ENCODE measurements at places on chromosomes 5 and 9. TPM values are rescaled to one million over a fixed set of nuclear protein-coding genes. Genes with fewer than 3 reads are reported as not detected.

DNA sequence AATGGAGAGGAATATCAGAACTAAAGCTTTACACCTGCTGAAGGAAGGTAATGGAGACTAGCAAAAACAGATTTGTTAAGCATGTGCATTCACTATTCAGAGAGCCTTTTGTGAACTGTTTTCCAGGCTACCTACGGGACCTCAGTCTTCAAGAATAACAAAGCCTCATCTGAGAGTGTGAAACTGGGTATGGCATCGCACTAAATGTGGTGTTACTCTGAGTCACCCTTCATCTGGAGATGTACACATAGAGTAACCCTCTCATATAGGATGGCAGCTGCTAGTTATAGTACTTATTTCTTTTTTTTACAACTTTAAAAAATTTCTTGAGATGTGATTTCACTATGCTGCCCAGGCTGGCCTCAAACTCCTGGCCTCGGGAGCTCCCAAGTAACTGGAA, 306.8 kb downstream of the ZNF608 start:
- no peak for DNase-seq

- no peak for DNase-seq
These were observed 8.0 kb upstream of the REEP5 start for GRCh38 chr5:112930082-112930344.

DNA sequence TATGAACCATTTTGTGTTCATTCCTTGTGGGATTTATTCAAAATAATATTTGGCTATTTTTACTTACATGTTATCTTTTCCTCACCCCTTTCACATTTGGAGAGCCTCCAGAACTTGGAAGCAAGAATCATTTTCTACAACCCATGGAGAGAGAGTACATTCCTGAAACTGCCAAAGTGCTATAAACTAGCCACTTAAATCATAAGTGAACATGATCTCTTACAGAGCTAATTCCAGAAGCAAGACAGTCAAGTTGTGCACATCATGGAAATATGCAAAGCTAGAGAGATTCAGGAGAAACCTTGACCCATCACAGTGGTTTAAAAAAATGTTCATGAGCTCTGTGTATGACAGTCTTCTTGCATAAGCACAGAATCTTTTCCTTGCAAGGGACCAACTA, 883.6 kb upstream of the C9orf72 start:
- DNase-seq = no peak

DNA sequence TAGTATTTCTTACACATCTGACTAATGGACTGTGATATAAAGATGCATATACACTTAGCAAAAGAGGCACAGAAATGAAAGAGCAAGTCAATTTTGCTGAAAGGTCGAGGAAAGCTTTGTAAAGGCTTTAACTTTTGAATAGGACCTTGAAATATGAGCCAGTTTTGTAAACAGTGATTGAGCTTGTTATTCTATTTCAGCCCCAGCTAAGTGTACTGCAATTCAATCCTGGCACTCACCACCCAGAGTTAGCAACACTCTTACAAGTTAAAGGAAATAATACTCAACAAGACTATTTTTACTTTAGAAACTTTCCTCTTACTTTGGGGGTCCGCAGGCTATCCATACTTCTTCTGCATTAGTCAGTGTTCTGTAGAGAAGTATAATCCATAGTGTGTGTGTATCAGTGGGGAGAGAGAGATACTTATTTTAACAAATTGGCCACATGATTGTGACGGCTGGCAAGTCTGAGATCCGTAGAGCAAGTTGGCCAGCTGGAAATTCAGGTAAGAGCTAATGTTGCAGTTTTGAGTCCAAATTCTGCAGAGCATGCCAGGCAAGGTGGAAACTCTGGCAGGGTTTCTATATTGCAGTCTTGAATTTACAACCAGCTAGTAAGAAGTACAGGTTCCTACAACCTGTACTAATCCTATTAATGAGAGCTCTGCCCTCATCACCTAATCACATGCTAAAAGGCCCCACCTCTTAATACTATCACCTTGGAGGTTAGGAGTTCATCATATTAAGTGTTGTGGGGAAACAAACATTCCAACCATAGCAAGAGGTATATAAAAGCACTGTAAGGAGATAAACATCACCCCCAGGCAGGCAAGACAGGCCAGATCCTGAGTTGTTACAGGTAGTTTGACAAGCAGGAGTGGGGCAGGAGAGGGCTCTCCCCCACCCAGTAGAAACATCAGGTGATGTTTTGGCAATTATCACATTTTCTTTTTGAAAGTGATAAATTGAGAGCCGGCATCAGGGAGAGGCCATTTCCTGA, 33.6 kb downstream of the IL7R start:
- DNase-seq = no peak

DNA sequence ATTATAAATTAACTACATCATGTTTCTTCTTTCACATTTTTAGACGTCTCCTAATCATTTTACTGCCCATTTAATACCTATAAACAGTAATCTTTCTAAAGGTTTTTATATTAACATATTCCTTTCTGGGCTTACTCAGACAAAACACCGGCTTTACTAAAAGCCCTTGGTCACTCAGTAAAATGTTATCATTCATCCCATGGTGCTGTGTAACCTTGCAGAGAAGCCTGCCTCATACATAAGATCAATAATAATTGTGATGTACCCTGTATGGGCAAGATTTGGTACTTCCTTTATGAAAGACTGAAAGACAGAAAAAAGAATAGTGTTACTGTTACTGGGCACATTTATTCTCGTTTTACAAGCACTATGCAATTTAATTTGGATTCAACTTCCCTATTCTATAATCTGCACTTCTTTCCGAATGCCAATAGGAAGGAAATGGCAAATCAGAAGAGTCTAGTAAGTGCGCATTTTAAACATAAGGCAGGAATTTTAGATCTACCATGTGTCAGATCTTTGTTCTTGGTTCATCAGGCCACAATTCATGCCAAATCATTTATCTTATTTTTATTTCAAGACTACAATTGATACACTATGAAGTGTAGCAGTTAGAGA, 522.2 kb downstream of the CSNK1G3 start:
- no peak for DNase-seq

- DNase-seq = no peak
These were observed 75.9 kb downstream of the COL27A1 start for GRCh38 chr9:114231273-114231672.

DNA sequence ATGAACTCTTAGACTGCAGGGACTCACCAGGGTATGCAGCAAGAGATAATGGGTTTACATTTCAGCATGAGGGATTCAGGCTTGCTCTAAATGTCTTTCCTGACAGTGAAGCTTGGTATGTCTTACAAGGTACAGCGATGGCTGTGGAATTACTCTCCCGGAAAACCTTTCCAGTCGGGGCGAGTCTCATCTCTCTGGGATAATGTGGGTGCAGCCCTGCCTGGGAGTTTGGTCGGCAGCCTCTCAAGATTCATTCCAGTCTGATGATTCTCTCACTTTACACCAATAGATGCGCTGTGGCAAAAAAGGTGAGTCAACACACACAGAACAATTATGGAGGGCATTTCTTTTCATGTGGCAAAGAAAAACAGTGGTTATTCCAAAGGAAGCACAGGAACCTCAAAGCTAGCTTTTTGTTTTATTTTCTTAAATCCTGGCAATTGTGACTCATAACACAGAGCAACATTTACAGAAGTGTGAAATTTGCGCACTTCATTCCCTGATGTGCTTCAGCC, 190.3 kb downstream of the DCP2 start:
- no peak for DNase-seq

- no peak for DNase-seq
These were observed 24.7 kb downstream of the TSC1 start for GRCh38 chr9:132919614-132920268.

DNA sequence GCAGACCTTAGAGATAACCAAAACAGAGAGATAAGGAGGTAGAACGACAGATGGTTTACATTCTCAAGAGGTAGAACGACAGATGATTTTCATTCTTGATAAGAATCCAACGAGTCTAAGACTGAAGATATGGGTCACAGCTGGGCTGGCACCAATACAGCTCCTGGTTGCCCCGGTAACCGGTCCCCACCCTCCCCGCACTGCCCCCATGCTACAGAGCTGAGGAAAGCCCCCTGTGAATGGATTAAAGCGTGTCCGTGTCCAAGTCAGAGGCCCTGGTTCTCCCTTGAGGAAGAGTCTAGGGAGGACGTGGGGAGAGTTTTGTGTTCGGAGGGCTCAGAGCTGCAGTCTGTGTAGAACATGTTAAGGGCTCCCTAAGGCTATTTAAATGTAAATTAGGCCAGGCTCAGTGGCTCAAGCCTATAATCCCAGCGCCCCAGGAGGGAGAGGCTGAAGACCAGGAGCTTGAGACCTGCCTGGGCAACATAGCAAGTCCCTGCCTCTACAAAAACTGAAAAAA, 8.1 kb downstream of the IDNK start:
- DNase-seq = peak; percentile 52

GRCh38 chr5:124468671-124469411, 277.6 kb downstream of the ZNF608 start:
- no peak for DNase-seq

- peak; percentile 29 for DNase-seq
These were observed 330.7 kb downstream of the PDE4D start for GRCh38 chr5:59562756-59563389.

DNA sequence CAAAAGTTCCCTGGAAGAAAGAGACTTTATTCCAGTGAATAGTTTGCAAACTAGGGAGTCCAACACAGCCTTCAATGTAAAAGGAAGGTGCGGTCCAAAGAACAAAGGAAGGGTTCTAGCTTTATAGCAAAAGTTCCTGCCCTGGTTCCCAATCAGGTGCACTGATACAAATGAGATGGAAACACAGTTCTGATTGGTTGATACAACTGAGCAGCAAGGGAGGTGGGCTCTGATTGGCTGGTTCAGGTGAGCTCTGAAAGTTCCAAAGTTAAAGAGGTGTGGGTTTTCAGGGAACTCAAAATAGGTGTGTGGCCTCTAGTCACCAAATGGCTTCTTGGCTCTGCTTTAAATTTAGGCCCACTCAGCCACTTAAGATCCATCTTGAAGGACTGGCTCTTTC, 43.1 kb downstream of the P4HA2 start:
- no peak for DNase-seq

DNA sequence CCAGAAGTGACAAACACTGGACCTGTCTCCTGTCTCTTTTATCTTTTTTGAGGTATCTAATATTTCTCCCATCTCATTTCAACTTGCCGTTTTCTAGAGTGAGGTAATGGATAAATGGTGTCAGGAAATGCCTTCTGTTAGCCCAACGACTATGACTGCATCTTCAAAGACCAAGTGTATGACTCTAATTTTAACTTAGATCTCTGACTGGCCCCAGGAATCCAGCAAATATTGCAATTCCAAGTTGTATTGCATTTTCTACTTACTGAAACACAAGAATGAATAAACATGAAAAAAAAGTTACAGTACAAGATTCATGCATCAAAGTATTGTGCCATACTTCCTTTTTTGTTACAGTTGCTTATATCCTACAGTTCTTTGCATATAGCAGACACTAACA, 26.3 kb downstream of the SLC28A3 start:
- DNase-seq = no peak

- DNase-seq = no peak
These were observed 18.1 kb upstream of the SCAI start for GRCh38 chr9:125161284-125161918.

DNA sequence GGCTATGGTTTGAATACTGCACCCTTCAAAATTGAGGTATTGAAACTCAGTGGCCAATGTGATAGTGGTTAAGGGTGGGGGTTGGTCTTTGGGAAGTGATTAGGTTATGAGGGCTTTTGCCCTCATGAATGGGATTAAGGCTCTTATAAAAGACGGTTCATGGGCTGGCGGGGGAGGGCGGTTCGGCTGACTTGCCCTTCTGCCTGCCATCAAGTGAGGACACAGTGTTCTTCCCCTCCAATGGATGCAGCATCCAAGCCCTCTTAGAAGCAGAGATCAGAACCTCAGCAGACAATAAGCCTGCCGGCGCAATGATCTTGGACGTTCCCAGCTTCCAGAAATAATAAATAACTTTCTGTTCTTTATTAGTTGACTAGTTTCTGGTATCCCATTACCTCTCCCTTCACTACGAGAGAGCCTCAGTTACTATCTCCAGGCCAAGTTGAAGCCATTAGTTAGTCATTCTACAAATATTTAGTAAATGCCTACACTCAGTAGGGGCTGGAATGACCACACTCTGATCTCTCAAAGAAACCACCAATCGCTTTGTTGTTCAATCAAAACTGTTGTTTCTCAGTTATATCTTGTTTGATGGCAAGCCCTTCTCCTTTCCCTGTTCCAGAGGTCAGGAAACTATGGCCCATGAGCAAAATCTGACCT, 219.3 kb downstream of the TSSK1B start:
- no peak for DNase-seq

- no peak for DNase-seq
These were observed 150.7 kb downstream of the ICE1 start for GRCh38 chr5:5572976-5573797.

DNA sequence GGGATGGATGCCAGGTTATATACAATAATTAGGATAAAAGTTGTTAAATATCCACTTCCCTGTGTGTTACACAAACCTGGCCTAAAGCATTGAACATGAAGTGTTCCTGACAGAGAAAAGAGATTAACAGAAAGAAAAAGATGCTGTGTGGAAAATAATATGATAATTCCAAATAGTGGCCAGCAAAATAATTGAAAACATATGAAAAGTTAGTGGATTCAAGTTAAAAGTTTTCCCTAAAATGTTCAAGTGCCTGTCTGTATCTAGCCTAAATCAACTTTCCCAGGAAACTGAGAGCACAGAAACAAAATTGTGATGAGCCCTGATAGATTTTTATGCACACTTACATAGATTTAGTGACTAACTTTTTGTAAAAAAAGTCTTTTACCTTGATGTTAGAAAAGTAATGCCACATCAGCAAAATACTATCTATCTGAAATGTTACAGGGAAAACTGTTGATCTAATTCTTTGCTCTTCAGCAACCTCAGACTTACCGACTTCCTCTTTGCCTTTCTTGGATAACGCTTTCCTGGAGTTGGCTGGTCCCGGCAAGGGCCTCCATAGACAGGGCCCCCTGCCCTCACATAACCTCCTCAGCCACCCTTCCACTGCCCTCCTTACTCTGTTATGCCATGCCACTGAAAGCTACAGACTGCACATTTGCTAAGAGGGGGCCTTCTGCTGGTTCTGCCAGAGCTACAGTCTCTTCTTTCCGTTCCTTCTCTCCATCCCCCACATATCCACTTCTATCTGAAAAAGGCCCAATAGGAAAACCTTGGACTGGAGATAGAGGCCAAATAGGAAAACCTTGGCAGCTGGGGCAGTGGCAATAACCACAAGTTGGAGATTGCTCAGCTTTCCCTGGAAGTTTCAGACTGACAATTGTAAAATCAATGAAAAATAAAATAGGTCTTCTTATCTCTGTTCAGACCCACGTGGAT, 44.4 kb downstream of the ZNF474 start:
- DNase-seq = no peak

Gene TAL2
- total RNA-seq = 1.6 TPM

Gene MSMP
- total RNA-seq = not detected

Gene JAKMIP2
- 88.2 TPM for total RNA-seq
